Stimulated activated CD4-positive, alpha-beta T cell treated with anti-CD3 and anti-CD28 coated beads, Interleukin-2, amount 100 ng/mL, for 4 hours (primary cell): ENCODE measurements at places on chromosomes 1 and 21.
A peak's percentile ranks its signal among the peaks of the same experiment; 100 is the strongest.

DNA sequence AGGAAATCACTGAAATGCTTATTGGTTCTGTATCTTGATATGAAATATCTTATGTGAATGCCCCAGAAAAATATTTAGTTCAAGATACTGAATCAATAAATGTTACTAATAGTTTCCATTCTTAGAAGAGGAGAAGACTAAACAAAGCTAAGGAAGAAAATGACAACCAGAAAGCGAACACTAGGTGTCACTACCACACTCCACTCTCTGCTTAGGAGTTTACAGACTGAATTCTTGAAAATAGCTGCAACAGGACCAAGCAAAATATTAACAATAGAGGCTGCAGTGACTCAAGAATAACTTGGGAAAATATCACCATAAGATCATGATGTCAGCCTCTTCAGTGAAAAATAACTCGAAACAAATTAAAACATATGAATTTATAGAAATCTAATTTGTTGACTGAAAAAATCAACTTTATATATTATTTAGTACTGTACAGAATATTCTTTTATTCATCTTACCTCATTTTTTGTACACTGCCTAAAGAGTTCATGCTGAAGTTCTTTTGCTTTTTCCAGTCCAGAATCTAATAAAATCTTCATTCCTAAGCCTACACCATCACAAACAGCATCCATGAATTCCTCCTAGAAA lies 61.6 kb downstream of the KIF14 start:
- DNase-seq = peak; percentile 19

DNA sequence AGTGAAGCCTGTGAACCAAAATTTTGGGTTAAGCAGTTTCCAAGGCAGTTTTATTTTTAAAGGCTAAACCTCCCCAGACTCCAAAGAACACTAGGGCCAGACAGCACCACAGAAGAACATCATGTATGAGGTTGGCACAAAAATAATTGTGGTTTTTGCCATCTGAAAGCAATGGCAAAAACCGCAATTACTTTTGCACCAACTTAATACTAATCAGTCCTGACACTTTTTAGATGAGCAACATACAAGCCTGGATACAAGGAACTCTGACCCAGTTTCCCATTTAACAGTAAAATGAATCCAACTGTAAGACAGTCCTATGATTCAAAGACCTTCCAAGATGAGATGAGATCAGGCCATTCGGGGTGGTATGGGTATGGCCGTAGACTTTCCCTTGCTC lies 46.8 kb downstream of the CNIH3 start:
- no peak for DNase-seq

DNA sequence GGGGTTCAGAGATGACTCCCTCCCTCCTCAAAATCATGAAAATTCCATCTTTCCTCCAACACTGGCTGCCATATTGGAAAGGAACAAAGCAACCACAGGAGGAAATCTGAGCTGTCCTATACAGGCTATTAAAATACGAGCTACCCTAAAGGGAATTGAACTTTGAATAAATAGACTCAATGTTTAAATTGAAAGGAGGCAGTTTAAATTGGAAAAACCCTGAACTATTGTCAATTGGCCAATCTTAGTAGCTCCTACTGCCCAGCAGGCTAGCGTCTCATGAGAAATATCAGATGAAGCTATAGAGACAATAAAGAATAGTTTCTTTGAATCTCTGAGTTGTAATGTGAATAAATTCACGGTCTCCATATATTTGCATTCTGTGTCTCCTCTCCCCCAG lies 85.4 kb upstream of the KCNE2 start:
- no peak for DNase-seq

DNA sequence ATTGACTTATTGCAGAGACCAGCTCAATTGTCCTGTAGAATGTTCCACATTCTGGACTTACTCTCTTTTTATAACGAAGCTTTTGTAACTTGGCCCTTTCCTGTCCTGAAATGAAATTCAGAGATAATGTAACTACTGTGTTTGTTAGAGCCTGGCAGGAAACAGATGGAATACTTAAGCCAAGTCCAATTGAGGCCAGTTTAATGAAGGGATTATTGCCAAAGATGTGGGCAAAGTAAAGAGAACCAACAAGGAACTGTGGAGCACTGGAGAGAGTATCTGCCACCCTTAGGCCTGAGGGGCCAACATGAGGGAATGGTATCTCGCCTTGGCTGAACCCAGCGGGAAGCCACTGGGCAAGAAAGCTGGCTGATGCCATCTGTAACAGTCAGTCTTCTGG lies 32.9 kb downstream of the MFSD2A start:
- DNase-seq = no peak

- DNase-seq = no peak
Measured at GRCh38 chr1:178284058-178284457, 190.2 kb downstream of the RASAL2 start.

GRCh38 chr1:10308001-10308400 lies 90.9 kb upstream of the PGD start:
- DNase-seq = no peak

DNA sequence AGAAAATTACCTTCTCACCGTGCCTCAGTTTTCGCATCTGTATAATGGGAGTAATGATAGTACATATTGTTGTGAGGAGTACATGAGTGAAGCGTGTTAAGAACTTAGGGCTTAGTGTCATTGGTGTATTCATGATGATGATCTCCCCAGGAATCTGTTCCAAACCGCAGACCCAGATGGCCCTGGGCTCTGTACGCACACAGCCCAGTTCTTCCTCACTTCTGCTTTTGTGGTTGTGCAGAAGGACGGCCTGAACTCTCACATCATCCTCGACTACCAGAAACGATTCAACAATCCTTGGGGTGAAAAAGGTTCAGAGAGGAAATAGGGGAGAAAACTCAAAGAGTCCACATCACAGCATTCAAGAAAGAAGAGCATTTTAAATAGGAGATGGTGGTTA lies 323.0 kb downstream of the CAMTA1 start:
- no peak for DNase-seq

DNA sequence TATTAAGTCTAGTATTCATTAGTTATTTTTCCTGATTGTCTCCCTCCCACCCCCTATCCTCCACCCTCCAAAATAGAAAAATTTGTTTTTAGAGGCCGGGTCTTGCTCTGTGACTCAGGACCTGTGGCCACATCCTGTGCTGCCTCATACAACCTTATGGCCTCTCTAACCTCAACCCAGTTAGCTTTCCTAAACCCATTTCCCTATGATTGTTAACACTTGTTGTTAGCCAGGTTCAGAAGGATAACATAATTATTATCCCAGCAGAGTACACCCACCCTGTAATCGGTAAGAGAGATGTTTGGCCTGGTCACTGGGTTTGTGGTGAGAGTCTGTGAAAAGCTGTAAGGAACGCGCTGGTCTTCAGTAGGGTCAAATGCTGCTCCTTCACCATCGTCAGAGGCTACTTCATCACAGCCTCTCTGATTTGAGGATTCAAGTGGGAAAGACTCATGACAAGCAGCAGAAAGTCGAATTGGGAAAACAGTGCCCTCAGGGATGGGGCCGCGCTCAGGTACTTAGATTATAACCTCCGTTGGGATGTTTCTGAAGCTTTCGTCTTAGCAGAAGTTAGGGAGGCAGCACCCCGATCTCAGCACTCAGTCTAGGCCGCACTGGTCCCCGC lies 35.9 kb upstream of the HMGN1 start:
- no peak for DNase-seq

DNA sequence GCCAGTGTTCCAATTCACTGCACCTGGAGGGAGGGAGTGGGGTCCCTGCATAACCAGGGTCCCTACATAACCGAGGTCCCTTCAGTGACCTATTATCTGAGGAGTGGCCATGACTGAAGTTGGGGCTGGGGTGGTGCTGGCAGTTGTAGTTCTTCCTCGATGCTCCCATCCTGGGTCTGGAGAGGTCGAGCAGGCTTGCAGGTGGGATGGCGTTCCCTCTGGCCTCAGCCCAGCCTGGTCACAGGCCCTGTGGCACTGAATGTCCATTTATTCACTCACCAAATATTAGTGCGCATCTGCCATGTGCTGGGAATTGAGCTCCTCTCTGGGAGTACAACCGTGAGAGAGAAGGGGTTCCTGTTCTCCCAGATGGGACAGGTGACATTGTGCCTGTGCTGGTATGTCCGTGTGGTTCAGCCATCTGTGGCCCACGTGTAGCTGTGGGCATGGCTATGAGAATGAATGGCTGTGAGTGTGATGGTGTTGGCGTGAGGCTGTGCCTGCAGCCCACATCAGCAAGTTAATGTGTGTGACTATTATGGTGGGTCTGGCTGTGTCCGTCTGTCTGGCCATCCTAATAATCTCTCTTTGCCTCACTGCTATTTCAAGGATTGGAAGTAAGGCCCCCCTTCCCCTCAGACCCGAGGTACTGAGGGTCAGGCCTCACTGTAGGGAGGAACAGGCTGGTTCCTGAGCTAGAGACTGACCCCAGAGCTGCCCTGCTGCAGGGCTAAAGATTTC lies 3.9 kb upstream of the SLC6A9 start:
- DNase-seq = no peak

DNA sequence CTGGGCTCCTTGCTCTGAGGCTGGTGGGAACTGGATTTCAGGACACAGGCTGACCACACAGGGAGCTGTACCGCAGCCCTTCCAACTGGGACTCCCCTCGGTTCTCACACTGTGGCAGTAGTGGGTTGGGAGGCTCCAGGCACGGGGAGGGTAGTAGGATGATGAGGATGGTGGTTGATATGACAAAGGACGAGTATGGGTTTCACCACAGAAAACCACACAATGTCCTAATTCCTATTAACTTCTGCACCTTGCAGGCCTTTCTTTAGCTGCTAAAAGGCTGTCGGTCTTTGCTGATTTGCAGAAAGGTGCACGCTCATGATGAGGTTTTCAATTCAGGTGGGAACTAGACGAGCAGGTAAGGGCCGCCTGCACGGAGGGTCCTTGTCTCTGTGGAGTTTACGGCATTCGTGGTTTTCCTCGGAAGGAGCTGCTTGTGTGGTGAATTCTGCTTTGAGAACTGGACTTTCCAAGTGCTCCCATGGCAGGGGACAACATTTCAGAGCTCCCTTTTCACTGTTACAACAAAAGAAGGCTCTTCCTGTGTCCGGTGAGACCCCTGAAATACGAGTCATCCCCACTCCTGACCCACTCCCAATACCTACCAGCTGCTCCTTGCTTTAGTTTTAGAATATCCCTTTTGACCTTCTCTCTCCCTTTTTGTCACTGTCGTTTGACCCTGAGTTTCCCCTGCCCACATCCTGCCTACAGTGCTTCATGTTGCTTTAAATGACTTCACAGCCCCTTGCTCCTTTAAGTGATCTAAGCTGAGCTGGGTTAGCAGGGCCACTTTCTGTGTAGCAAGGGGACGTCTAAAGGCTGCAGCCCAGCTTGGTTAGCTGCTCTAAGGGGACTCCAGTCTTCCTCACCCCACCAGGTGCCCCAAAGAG lies 125.1 kb downstream of the MRPS6 start:
- no peak for DNase-seq

DNA sequence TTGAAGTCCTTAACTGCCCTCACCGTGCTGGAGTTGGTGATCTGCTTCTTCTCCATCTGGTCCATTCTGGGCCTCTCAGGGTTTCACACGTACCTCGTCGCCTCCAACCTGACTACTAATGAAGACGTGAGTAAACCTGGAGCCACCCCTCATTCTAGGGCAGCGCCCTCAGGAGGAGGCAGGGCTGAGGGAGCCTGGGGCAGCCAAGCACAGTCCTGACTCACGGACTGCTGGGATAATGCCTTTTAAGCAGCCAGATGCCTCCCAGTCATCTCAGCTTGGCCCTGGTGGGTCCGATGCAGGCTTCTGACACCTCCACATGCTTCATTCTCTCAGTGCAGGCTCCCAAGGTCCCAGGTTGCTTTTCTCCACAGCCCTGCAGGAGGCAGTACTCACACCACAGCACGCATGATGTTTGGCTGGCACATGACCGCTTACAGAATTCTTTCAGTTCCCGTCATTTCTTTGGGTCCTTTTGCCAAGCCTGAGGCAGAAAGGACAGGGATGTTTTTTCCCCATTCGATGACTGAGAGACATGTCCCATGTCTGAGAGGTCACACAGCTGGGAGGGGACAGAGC lies 11.8 kb upstream of the SFN start:
- no peak for DNase-seq

DNA sequence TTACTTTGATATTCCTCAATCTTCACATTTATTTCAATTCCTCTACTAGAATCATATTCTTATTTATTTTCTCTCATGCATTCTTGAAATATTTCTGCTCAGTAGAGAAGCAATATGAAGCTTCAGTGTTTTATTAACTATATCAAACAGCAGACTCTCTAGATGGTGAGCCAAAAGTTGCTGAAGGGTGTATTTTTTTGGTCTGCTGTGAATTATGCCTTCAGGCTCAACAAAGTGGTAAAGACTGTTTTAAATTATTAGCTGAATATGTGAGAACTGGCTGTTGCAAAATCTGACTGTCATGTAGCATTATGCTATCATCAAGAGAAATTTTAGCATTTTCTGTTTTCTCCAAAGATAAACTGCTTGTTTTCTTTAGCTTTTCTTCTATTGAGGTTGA lies 24.9 kb upstream of the CDC42BPA start:
- no peak for DNase-seq

GRCh38 chr1:15139654-15140350 lies 13.7 kb upstream of the TMEM51 start:
- no peak for DNase-seq

- peak; percentile 3 for DNase-seq
Measured at GRCh38 chr1:145690587-145691558, 16.3 kb downstream of the PDZK1 start.

DNA sequence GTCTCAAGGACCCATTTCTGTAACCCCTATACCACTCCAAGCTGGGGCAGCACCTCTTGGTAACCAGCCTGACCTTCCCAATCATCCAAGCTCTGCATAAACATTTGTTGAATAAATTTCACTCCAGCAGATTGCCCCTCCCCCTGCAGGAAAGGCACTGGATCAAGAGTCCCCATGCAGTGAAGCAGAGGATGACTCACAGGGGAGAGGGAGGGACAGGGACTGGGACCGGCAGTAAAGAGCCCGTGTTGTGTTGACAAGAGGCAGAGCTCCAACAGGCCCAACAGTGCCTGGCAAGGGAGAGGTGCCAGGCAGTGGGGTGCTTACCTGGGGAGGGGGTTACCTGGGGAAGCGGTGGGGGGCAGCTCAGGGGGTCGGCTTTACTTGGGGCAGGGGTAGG lies 32.3 kb downstream of the SLC9A1 start:
- no peak for DNase-seq

DNA sequence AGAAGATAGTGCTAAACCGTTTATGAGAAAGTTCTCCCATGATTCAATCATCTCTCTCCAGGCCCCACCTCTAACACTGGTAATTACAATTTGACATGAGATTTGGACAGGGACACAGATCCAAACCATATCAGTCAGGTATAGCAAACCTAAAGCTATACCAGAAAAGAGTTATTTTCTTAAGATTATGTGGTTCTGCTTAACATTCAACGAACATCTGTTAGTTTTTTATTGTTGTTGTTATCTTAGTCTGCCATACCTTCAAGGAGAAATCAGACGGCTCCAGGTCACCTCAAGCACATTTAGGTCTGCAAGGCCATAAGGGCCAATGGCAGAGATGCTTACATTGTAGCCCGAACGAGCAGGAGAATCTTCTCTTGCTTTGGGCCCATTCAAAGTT lies 89.5 kb upstream of the ETV3 start:
- no peak for DNase-seq
